ENCODE measurements at places on chromosomes 2 and 18.

DNA sequence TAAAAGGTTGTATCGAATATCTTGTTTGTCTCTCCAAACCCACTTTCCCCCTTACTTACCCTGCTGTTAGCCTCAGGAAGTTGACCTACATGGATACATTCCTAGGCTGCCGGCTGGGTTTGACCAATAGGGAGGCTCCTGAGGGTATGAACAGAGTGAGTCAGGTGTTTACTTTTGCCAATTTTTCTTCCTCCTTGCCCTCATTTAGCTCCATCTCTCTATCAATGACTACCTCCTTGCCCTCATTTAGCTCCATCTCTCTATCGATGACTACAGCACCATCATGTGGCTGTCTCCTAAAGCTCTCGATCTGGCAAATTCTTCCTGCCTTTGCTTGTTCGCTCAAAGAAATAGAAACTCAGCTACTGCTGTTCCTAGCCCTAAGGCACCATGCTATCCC is 571.9 kb upstream of the CRIM1 start:
- peak; percentile 8 for DNase-seq

GRCh38 chr2:68311033-68311432 is 8.7 kb downstream of the CNRIP1 start:
- no peak for DNase-seq

DNA sequence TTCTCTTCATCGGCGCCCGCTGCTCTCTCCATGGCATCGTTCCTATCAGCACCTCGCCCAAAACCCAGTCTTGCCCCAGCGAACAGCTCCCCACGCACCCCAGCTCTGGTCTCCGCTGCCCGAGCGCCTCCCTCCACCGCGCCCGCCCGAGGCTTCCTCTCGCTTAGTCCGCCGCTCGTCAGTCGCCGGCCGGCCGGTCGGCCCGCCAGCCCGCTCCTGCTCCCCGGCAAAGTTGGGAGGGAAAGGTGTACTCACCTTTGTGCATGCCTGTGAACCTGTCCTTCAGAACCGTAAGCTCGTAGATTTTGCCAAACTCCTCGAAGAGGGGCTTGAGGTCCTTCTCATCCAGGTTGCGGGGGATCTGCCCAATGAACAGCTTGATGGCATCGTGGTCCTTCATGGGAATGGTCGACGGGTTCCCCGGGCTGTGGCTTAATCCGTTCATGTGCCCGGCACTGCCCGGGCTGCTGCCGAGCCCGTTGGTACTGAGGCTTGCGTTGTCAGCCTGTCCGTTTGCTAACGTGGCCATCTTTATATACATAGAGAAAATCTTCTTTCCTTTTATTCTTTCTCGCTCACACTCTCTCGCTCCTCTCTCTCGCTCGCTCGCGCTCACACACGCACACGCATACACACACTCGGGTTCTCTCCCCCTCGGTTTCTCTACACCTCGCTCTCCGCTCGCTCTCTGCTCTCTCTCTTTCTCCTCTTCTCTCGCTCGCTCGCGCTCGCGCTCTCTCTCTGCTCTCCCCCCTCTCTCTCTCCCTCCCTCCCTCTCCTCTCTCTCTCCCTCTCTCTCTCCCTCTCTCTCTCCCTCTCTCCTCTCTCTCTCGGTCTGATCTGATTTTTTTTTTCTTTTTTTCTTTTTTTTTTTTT is at the start of gene CELF4:
Gene CELF4, minus strand, starts transcription at position 698 of the 876 bp plus-strand sequence.
- DNase-seq: no peak

DNA sequence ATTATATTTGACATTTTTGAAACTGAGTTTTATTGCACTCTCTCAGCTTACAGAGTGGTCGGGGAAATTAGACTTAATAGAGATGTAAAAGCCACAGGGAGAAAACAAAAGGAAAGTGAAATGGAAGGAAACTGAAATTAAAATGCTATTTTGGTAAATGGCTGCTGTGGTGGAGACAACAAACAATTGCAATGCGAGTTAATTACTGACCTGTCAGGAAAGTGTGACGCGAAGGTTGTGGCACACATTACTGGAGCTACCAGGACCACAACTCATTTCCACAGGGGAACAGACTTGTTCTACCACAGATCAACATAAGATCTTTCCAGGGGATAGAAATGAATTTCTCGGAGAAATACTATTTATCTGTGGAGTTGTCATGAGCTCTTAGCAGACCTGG is 19.5 kb downstream of the ARHGAP15 start:
- no peak for DNase-seq

- DNase-seq: no peak
Observed at GRCh38 chr18:36724169-36724568, 104.6 kb downstream of the TPGS2 start.

GRCh38 chr18:50181590-50181989 is 13.4 kb downstream of the MYO5B start:
- no peak for DNase-seq

DNA sequence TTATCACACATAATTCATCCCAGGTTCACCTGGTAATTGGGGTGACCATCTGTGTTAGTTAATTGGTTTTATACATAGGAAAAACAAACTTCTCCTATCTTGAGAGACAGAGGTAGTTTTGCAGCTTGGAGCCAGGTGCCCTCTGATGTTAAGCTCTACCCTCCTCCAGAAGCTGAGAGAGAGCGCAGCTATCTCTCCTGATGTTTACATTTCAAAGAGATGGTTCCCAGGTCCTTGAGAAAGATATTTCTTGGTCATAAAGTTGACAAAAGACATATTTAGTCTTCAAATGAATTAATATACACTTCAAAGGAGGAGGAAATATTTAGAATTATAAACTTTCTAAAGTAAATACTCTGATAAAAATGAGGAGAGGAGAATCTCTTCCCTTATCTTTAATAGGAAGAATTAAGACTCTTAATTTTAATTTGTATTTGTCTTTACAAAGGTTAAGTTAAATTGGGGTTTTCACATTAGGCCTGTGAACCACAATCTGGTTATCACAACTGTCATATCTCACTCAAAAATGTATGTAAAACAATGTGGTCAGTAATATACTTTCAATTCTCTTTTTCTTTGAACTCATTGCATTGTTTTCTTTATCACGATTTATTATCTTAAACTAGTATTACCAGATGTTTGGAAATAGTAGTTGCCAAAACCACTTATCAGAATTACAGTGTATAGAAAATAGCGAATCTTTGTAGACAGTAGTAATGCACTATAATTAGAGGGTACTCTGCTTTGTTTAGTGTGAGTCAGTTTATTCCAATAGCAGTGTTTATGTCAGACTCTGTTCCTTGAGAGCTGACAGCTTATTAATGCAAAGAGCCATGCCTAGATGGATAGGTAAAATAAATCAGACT is 26.8 kb downstream of the SERPINB4 start:
- DNase-seq: no peak

DNA sequence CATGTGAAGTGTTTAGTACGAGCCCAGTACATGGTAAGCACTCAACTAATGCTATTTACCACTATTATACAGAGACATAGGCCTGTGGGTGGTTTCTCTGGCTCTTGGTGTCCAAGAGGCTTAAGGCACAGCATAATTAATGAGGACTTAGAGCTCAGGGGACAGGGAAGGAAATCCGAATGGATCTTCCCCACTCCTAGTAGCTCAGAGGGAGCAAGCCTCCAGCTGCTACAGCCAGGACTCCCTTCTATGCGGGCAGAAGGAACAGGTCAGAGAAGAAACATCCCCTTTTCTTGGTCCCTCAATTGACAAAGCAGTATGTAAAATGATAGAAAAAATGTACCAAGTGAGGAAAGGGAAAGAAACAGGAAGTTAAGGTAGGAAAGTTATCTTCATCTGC is 261.3 kb upstream of the STON1 start:
- DNase-seq: no peak

DNA sequence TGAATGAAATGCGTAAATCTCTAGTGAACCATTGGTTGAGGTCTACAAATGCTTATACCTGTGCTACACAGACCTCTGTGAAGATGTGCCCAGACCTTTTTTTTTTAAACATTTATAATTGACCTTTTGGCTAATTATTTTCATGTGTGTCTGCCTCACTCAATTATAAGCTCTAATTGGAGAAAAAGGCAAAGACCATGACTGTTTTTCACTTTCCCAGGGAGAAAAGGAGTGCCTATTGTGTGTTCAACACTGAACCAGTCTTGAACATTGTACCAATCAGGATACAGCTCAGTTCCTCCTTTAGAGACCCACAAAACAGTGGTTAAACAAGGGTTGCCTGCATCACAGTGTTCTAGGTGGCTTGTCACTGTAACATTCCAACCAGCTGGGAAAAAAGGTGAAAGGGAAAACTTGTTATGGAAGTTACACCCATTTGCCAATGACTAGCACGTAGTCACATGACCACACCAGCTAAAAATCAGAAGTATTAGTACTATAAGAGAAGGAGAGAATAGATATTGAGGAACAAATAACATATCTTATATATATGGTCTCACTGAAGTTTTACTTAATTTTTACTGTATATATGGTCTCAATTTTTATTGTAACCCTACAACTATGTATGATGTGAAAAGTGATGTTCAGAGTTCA is 13.4 kb downstream of the TANK start:
- no peak for DNase-seq

GRCh38 chr18:48721312-48721711 is 182.5 kb downstream of the CTIF start:
- DNase-seq: no peak

GRCh38 chr2:152127628-152128027 is 28.8 kb upstream of the CACNB4 start:
- no peak for DNase-seq

GRCh38 chr18:74784752-74785151 is 187.1 kb downstream of the ZNF407 start:
- DNase-seq: no peak

- no peak for DNase-seq
Observed at GRCh38 chr2:144560251-144560650, 40.3 kb upstream of the ZEB2 start.

DNA sequence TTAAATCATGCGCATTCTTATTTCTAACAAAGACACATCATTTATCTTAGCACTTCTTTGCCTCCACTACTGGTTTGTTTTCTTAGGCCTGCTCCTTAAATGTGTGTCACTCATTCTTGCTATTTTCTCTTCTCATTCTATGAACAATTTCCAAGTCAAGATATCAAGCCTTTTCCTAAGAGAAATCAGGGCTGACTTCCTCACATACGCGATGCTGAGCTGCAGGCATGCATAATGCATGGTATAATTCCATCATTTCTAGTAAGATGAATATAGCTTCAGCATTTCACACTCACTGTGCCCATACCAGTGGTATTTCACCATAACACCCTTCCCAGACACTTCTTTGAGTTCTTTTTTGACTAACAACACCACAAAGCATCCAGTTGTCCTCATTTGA is 838.9 kb upstream of the DDX18 start:
- no peak for DNase-seq

Data from EL (cell line).